ENCODE measurements at places on chromosomes 6 and 20.

GRCh38 chr20:17704589-17705317, 5.0 kb downstream of the BANF2 start:
- no peak for DNase-seq

GRCh38 chr20:38833154-38833856, 27.8 kb downstream of the PPP1R16B start:
- no peak for DNase-seq

- DNase-seq = no peak
Measured at GRCh38 chr20:24998121-24998520, 5.6 kb upstream of the APMAP start.

GRCh38 chr6:151098166-151098565, 141.6 kb upstream of the AKAP12 start:
- DNase-seq = no peak

GRCh38 chr6:25660512-25660911, 8.5 kb downstream of the SCGN start:
- peak; percentile 52 for DNase-seq

GRCh38 chr20:58754584-58754983, 62.0 kb downstream of the NPEPL1 start:
- DNase-seq = no peak

GRCh38 chr6:79808921-79809320, 138.4 kb downstream of the ELOVL4 start:
- no peak for DNase-seq

GRCh38 chr20:7608250-7608649, 332.0 kb downstream of the HAO1 start:
- DNase-seq = no peak

DNA sequence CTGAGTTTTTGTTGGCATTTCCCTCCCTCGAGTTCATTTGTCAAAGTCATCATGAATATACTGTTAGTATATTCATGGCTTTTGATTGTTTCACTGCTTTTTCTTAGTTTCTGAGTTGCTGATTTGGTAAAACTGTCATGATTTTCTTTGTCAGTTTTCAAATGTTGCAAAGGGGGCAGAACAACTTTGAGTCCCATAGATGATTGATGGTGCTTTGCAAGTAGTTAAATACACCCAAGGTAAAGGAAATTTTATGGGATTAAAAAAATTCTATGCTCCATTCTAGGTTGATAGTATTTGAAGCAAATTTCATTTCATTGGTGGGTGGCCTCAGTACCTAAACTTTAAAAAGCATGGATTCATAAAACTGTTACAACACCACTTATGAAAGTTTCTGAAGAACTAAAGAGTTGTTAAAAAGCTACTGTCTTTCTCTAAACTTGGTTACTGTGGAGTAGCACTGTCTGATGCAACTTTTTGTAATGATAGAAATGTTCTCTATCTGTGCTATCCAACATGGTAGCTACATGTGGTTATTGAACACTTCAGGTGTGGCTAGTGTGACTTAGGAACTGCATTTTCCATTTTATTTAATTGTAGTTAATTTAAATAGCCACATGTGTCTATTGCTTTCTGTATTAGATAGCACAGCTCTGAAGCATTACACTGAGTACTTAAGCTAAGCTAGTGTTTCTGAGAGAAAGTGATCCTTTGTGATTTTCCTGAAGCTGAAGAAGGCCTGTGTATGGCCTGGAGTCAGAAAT, 153.6 kb downstream of the ZFAND3 start:
- no peak for DNase-seq

DNA sequence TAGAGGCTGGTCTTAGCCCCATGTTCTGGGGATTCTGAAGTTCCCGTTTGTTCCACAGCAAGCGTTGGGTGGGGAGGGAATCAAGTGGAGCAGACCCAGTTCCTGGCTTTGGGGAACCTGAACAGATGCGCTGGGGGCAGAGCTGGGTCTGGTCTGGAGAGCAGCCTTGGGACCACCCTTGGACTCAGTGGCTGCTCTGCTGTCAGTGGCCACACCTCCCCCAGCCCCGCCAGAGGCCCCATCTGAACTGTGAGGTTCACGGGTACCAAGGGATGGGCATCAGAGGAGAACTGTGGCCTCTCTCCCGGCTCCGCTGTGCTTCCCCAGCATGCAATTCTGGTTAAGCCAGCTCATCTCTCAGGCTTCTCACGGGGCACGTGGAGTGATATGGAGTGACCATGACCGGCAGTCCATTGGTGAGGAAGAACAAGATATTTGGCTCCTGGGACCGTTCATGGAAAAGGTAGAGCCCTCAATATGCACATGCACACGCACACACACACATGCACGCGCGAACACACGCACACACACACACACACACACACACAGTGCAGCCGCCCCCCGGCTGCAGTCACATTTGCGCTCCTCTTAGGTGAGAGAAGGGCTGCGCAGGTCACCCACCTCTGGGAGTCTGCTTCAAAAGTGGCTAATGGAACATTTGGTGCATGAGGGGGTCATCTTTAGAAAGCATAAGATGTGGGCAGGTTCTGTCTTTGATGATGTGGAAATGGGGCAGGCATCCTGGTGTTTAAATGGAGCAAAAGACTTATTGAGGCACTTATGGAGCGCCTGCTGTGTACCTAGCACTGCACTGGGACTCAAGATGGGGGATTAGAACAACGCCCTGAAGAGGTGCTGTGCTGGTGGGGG, 6.0 kb downstream of the DLGAP4 start:
- DNase-seq = no peak

DNA sequence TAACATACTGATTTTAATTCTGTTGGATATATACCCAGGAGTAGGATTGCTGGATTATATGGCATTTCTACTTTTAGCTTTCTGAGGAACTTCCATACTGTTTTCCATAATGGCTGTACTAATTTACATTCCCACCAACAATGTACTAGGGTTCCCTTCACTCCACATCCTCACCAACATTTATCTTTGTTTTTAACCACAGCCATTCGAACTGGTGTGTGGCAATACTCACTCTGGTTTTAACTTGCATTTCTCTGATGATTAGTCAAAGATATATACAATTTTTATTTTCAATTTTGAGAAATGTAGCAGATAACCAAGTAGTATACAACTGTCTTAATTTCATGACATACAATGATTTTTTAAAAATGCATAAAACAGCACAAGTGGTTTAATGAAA, 30.3 kb upstream of the ADGRG6 start:
- no peak for DNase-seq

DNA sequence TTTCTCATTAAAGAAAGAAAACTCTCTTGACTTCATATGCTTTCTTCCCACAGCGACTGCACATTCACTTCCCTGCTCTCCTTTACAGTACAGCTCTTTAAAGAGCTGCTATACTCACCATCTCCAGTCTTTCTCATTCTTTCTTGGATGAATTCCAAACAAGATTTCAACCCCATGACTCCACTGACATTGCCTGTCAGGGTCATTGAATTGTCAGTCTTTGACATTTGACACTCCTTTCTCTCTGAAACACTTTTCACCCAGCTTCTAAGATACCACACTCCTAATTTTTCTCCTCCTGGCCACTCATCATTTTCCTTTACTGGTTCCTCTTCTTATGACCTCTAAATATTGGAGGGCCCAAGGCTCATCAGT, 811 bp upstream of the ARMH2 start:
- no peak for DNase-seq

GRCh38 chr6:143536461-143536865, 24.9 kb upstream of the FUCA2 start:
- peak; percentile 40 for DNase-seq

DNA sequence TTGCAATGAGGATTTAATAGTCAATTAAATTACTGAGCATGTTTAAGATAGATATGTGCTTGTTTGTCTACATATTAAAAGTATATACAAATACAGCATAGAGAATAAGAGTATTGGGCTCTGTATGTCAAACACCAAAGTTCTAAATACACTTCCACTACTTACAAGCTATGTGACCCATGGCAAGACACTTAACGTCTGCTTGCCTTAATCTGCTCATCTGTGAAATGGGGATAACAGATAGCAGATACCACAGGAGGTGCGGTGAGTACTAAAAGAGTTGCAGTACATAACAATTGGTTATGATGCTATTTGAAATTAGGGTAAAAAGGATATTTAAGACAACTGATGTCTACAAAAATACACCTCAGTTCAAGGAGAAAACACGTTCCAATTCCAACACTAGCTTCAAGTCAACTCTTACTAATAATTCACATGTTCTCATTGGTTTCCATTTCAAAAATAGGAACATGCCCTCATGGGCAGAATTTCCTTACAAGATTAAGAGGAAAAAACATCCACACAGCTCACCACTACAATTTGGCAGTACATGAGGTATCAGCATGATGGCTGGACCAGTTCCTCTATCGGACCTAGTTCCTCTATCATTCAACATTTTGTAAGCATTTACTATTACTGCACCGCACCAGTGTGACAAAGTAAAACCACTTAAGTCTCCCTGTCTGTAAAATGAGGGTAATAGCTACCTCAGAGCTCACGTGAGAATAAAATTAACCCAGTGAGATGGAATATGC, 101.1 kb downstream of the SMLR1 start:
- DNase-seq = no peak

- DNase-seq = peak; percentile 33
Measured at GRCh38 chr20:38883081-38883980, 42.9 kb upstream of the FAM83D start.

DNA sequence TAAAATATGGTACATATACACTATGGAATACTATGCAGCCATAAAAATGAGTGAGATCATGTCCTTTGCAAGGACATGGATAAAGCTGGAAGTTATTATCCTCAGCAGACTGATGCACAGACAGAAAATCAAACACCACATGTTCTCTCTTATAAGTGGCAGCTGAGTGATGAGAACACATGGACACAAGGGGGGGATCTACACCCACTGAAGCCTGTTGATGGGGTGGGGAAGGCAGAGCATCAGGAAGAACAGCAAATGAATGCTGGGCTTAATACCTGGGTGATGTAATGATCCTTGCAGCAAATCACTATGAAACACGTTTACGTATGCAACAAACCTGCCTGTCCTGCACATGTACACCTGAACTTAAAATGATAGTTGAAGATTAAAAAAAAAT, 71.3 kb downstream of the MANEA start:
- DNase-seq = peak; percentile 24

DNA sequence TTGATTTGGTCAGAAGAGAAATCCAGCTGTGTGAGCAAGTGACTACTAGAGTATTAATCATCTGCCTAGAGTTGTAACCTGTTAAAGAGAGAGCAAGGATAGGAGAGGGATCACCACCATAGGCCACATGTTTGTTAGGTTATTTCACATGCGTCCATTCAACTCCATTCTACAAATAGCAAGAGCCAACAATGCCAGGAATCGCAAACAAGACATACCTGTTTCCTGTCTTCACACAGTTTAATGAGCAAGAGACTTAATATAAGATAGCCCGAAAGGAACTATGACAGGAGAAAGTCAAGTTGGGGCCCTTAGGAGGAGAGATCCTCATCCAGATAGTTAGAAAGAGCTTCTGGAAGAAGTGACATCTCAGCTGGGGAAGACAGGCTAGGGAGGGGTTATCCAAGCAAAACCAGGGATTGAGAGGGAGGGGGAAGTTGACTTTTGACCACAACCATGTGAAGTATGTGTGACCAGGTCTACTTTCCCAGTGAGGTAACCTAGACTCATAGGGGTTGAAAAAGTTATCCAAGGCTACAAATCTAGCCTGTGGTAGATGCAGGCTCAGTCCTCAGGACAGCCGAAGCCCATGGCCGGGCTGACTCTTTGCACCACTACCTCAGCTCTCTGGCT, 147.4 kb downstream of the ALDH8A1 start:
- DNase-seq = no peak

DNA sequence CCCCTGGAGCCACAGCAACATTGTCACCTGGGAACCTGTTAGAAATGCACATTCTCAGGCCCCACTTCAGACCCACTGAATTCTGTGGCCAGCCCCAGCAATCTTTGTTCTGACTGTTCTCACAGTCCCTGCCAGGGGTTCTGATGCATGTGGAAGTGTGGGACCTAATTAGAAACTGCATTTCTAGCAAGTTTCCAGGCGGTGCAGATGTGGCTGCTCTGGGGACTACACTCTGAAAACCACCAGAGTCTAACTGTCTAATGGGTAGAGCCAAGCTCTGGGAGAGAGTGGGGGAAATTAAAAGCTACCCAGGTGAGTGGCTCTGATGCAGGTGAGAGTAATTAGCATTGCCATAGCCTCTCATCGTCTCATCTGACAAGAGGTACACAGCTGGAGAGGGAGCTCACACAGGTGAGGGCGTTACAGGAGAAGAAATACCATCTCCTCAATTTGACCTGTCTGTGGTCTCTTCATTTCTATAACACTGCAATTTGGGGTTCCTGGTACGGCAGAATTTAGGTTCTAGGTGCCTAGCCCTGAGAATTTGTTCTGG, 66.0 kb downstream of the SNX5 start:
- no peak for DNase-seq

DNA sequence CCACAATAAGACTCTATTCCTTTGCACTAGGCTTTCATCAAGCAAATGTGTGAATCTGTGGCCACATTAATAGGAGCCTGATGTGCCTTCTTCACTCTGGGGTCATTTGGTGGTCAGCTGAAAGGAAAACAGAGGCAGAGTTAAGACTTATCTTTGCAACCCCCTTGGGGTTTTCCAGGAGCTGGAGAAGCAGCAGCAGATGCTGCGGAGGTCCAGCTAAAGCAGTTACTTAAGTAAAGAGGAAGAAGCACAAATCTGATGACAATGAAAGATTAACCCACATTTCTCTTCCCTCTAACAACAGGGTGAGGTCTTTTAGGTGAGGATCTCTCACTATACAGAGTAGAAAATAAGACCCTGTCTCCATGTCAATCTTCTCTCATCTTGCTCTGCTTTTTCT, 45.4 kb upstream of the QKI start:
- peak; percentile 20 for DNase-seq

- DNase-seq = peak; percentile 74
Measured at GRCh38 chr6:33192671-33193602, 670 bp upstream of the COL11A2 start.

GRCh38 chr6:134287859-134288537, 29.9 kb downstream of the SGK1 start:
- DNase-seq = no peak

DNA sequence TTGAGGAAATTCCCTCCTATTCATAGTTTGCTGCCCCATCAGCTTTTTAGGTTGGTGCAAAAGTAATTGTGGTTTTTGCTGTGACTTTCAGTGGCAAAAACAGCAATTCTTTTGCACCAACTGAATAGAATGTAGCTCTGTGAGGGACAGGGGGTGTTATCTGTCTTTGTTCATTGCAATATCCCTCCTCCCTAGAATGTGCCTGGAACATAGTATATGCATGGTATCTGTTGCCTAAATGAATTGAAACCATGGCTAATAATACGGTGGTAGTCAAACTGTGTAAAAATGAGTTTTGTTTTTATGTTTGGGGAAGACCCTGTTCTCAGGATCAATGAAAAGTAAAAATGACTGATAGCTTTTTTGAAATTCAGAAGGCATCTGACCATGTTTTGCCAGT, 45.1 kb downstream of the SCAND1 start:
- no peak for DNase-seq
